ENCODE measurements at places on chromosomes 2 and 18. TPM values are rescaled to one million over a fixed set of nuclear protein-coding genes. Genes with fewer than 3 reads are reported as not detected.

- no peak overlapping the region for H3K27ac ChIP-seq
- DNase-seq: no peak
Observed at GRCh38 chr2:113092864-113093612, 25.3 kb downstream of the IL1F10 start.

DNA sequence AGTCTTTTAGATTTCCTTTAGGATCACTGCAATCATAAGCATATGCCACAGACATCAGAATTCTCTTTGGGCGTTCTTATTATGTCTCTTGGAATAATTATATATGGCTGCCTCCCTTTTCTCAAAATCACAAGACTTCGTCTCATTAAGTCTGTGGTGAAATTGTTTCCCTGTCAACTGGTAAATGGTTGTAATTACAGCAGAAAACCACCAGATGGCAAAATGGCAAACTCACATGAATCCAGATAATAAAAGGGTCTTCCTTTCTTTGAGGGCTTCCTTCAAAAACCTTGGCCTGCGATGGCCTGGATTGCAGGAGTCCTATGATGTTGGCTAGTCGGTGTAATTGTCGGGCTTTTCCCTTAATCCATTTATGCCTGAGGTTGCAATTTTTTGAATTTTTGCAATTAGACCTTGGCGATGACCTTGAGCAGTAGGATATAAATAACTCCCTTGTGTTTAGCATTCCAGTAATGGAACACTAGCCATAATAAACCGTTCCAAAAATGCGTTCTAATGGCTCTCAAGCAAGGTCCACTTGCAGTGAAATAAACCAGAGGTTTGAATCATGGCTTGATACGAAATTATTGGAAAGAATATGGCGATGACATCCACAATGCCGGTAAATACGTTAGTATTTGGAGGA, 656.4 kb downstream of the MBD2 start:
- H3K27me3 ChIP-seq: peaks cover 3% of the 10 kb centered on the region
- H3K4me1 ChIP-seq: no peaks in the 10 kb centered on the region
- DNase-seq: no peak
- H3K4me3 ChIP-seq: no peak overlapping the region

DNA sequence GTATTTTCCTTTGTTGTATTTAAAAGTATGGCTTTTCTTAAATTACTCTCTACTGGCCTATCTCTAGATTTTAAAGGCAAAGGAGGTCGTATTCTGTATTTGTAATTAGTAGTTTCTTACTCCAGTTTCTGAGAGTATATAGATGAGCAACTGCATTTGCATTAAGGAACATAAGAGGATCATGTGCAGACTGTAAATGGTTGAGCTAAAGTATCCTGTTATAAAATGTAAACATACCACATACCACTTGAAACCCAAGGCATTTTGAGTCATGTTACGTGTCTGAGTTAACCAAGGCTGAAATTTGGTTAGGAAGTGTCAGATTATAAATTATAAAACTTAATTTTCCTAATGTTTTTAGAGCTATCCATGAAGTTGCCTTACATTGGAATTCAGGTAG, 76.3 kb downstream of the GPD2 start:
- H3K36me3 ChIP-seq: peaks cover 17% of the 10 kb centered on the region
- no peak overlapping the region for H3K4me3 ChIP-seq
- H3K27ac ChIP-seq: no peak overlapping the region
- H3K27me3 ChIP-seq: no peaks in the 10 kb centered on the region
- no peak for DNase-seq

DNA sequence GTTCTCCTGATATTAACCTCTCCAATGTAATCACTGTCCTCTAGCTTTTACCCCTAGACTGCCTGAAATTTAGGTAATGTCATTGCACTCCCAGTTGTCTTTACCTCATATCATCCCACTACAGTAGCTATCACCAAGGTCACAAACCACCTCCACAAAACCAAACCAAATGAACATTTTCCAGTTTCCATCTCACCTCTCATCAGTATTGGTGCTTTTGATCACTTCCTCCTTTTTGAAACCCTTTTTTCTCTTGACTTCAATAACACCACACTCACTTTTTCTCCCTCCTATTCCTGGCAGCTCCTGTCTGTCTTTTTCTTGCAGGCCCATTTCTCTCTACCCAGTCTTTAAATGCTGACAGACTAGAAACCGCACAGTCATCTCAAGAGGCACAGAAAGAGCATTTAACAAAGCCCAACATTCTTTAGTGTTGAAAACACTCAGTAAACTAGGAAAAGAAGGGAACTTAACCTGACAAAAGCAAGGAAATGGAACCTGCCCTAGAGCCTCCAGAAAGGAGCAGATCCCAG, 95.9 kb upstream of the SIX2 start:
- DNase-seq: no peak
- H3K27me3 ChIP-seq: peaks cover 20% of the 10 kb centered on the region
- no peak overlapping the region for H3K4me3 ChIP-seq
- H3K4me1 ChIP-seq: no peaks in the 10 kb centered on the region
- no peaks in the 10 kb centered on the region for H3K36me3 ChIP-seq
- no peak overlapping the region for H3K27ac ChIP-seq

DNA sequence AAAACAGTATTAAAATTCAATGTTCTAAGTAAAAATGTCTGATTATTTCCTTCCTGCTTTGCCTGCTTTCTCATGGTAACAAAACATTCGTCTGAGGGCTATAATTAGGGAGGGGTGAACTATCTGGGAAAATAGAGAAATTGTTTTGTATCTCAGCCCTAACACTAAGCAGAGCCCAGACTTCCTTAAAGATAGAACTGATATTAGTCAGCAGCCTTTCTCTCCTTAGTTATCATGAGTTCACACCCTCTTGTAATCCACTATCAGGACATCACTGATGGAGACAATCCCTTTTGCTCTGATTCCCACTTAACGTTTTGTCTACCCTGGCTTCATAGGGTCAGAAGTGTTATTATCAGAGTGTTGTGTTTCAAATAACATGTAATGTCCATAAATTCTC, 701.1 kb upstream of the ZEB2 start:
- DNase-seq: no peak
- no peak overlapping the region for H3K27ac ChIP-seq
- no peaks in the 10 kb centered on the region for H3K36me3 ChIP-seq
- H3K4me1 ChIP-seq: no peaks in the 10 kb centered on the region
- no peak overlapping the region for H3K4me3 ChIP-seq
- H3K27me3 ChIP-seq: peaks cover 1% of the 10 kb centered on the region

GRCh38 chr2:176117162-176117822, 714 bp downstream of the HOXD10 start:
- no peak overlapping the region for H3K4me3 ChIP-seq
- DNase-seq: no peak
- peaks cover 5% of the 10 kb centered on the region for H3K36me3 ChIP-seq
- H3K27me3 ChIP-seq: peaks cover 85% of the 10 kb centered on the region

DNA sequence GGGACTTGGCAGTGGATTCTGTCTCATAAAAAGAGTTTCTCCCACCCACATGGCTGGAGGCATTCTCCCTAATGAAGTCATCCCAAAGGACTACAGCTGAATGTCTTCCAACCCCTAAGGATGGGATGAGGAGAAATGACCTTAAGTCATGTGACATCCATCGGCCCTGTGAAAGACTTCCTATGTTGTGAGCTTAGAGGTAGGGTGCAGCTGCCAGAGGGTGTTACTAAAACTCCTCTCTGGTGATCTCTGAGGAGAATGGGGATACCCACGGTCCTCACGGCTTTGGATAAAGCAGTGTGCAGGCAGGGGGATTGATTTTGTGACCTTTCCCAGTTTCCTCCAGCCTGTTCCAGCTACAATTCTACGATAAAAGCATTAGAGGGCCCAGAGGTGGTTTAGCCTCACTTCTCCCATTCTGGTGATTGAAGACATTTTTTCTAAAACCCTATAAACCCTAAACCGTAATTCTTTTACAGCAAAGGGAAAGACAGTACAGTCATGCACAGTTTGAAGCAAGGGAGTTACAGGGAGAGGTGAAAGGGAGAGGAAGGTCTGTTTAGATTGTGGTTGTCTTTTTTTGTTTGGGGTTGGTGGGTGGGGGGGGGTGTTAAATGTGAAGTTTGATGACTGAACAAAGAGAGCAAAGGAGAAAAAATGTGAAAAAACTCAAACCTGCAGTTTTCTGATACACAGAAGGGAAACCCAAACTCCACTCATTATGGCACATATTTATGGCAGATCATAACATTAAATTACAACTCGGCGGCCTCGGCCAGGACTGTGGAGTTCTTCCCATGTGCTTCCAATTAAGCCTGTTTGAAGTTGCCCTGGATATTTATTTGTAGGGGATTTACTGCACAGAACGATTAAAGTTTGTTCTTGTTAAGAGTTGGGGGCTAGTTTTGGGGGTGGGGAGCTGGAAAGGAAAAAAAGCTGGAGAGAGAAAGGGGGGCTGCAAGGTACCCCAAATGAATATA, 26.6 kb upstream of the SLC14A2 start:
- no peak for DNase-seq
- H3K27me3 ChIP-seq: no peaks in the 10 kb centered on the region
- H3K4me3 ChIP-seq: no peak overlapping the region
- no peaks in the 10 kb centered on the region for H3K36me3 ChIP-seq
- no peak overlapping the region for H3K27ac ChIP-seq

DNA sequence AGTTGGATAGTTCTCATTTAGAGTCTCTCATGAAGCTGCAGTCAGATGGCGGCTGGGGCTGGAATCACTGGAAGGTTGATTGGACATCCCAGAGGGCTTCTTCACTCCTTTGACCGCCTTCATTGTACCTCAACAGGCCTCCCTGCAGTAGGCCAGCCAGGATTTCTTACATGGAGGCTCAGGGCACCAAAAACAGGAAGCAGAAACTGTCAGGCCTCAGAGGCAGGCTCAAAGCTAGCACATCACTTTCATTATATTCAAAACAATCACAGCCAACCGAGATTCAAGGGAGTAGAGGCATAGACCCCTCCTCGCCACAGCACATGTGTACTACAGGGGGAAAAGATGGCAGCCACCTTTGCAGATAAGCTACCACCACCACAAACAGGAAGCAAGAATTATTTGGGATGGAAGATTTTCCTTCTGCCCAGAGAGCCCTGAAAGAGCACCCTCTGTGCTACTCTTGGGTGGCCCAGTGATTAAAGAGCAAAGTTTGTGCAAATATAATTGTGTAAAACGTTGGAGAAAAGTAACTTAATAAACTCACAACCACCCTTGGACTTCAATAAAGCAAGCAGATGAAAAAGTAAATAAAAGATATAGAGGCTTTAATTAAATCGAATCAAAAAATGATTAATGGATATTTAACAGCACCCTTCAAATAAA, 155.3 kb downstream of the GFPT1 start:
- H3K27ac ChIP-seq: no peak overlapping the region
- H3K4me1 ChIP-seq: no peaks in the 10 kb centered on the region
- no peak for DNase-seq

DNA sequence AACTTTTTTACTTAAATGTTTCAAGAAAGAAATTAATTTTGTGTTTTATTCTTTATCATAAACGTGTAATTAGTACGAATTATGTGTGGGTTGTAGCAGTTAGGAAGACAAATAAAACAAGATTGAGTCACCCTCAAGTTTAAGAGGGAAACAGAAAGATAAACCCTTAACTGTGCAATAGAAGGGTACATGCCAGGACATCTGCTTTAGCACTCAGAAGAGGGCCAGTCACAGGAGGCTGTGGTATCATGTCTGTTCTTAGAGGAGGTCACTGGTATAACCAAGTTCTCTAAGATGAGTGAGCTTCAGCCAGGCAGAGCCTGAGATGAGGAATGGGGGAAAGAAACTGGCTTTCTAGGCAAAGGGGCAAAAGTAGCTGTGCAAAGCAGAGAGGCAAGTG, 42.4 kb upstream of the GRHL1 start:
- no peaks in the 10 kb centered on the region for H3K27me3 ChIP-seq
- H3K27ac ChIP-seq: no peak overlapping the region
- H3K36me3 ChIP-seq: peaks cover 9% of the 10 kb centered on the region
- no peak for DNase-seq

DNA sequence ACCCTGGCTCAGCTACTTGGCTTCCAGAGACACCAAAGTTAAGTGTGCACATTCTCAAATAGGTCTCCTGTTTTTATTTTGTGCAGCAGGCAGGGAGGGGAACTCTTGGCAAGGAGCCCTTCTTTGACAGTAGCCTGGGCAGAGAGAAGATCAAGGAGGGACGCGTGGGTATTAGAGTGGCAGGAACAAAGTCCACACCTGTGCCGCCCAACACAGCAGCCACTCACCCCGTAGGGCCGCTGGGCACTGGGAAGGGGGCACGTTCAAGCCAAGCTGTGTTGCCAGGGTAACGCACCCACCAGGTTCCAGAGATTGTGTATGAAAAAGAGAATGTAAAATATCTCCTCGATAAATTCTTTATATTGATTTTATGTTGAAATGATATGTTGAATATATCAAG, 229.3 kb upstream of the AGAP1 start:
- H3K27ac ChIP-seq: no peak overlapping the region
- no peak overlapping the region for H3K4me3 ChIP-seq
- no peak for DNase-seq
- no peaks in the 10 kb centered on the region for H3K4me1 ChIP-seq
- H3K27me3 ChIP-seq: peaks cover 43% of the 10 kb centered on the region
- no peaks in the 10 kb centered on the region for H3K36me3 ChIP-seq

GRCh38 chr2:173427887-173428668, 73.4 kb downstream of the CDCA7 start:
- DNase-seq: no peak
- no peaks in the 10 kb centered on the region for H3K4me1 ChIP-seq
- no peak overlapping the region for H3K4me3 ChIP-seq
- H3K27me3 ChIP-seq: peaks cover 15% of the 10 kb centered on the region
- H3K27ac ChIP-seq: no peak overlapping the region

- peaks cover 7% of the 10 kb centered on the region for H3K4me1 ChIP-seq
- H3K27me3 ChIP-seq: no peaks in the 10 kb centered on the region
- H3K27ac ChIP-seq: no peak overlapping the region
- no peaks in the 10 kb centered on the region for H3K36me3 ChIP-seq
- DNase-seq: no peak
Observed at GRCh38 chr2:10482460-10482859, 34.3 kb upstream of the ODC1 start.

DNA sequence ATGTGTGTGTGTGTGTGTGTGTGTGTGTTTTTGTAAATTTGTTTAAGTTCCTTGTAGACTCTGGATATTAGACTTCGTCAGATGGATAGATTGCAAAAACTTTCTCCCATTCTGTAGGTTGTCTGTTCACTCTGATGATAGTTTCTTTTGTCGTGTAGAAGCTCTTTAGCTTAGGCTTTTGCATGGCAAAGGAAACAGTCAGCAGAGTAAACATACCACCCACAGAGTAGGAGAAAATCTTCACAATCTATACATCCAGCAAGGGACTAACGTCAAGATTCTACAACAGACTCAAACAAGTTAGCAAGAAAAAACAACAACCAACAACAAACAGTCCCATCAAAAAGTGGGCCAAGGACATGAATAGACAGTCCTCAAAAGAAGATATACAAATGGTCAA, 336.7 kb upstream of the ATP5MC3 start:
- no peaks in the 10 kb centered on the region for H3K4me1 ChIP-seq
- no peak for DNase-seq
- H3K27me3 ChIP-seq: no peaks in the 10 kb centered on the region
- no peaks in the 10 kb centered on the region for H3K36me3 ChIP-seq
- H3K4me3 ChIP-seq: no peak overlapping the region

- no peak overlapping the region for H3K4me3 ChIP-seq
- no peaks in the 10 kb centered on the region for H3K27me3 ChIP-seq
- no peak for DNase-seq
- H3K27ac ChIP-seq: no peak overlapping the region
- H3K4me1 ChIP-seq: no peaks in the 10 kb centered on the region
Observed at GRCh38 chr2:85448461-85449213, 30.1 kb downstream of the SH2D6 start.

Gene CDC42EP3
- total RNA-seq: 9.4 TPM

Gene STPG4
- total RNA-seq: not detected

Gene UCN
- total RNA-seq: 0.45 TPM

Gene TSPYL6
- total RNA-seq: not detected

Gene RNF125
- total RNA-seq: 12.0 TPM

Gene C1GALT1C1L
- total RNA-seq: not detected

Gene C2orf81
- total RNA-seq: 2.6 TPM

Gene SCRN3
- total RNA-seq: 12.3 TPM

Gene CTAGE1
- not detected for total RNA-seq

Gene UGT1A8
- not detected for total RNA-seq

Gene RPRM
- not detected for total RNA-seq

Gene FSHR
- not detected for total RNA-seq
